ENCODE measurements at places on chromosomes 6 and 20. TPM values are rescaled to one million over a fixed set of nuclear protein-coding genes. Genes with fewer than 3 reads are reported as not detected.

Gene NTSR1
- 0.09 TPM for total RNA-seq

Gene PRR3
- total RNA-seq = 10.9 TPM

Gene EPB41L1
- 53.2 TPM for total RNA-seq

Gene ISM1
- 24.1 TPM for total RNA-seq

Gene PRR18
- not detected for total RNA-seq

Gene PRSS16
- 0.67 TPM for total RNA-seq

Data from sciatic nerve (tissue), 2 donors.